Pulmonary artery endothelial cell (primary cell): ENCODE measurements at places on chromosomes 16 and 17. TPM values are rescaled to one million over a fixed set of nuclear protein-coding genes. Genes with fewer than 3 reads are reported as not detected.

Gene PIPOX
- 0.92 and 2.0 TPM in 2 replicates for total RNA-seq

GRCh38 chr17:64380985-64381384, 9.7 kb downstream of the PECAM1 start:
- DNase-seq, result no peak

- DNase-seq, result no peak
Observed at GRCh38 chr16:85381738-85382592, 231.2 kb upstream of the GSE1 start.

Gene KRTAP9-8
- not detected in 2 replicates for total RNA-seq

- no peak for DNase-seq
Observed at GRCh38 chr17:82299452-82299851, 18.0 kb downstream of the CD7 start.

DNA sequence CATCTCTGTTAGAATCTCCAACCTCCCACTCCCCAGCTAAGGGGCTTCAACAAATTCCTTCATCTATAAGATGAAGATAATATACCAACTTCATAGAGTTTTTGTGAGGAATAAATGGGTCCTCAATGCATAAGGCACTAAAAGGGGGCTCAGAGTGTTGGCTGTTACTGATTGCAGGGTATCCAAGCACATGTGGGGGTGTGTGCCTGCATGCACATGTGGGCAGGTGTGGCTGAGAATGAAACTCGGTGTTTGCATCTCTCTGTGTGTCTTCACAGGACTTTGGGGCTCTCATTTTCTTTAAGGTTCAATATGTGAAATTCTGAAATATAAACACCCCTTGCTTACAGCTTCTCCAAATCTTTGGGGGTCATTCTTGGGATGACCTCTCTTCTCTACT, 4.1 kb upstream of the PPP1R9B start:
- no peak for DNase-seq

Gene MEOX1
- total RNA-seq, result not detected in 2 replicates

Gene P2RX1
- 0.11 TPM in 1 of 2 replicates, not detected in the other for total RNA-seq

DNA sequence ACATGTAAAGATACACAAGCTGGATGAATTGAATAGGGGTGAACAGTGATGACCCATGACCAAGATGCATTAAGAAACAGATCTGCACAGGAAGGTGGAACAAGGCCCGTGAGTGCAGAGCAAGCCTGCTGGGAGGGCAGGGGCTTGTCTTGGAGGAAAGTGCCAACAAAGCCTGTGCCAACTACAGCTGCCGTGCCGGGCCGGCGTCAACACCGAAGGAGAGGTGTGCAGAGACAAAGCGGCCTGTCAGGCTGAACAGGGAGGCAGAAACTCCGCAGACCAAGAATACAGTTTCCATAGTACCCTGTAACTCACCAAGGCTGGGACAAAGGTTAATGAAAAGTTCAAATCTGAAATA, 46.7 kb downstream of the ANKRD11 start:
- DNase-seq, result no peak

GRCh38 chr16:30721606-30722005, 22.6 kb downstream of the SRCAP start:
- DNase-seq, result no peak

Gene EME2
- total RNA-seq, result 5.9 and 7.1 TPM in 2 replicates

GRCh38 chr16:81696166-81696960, 82.7 kb upstream of the PLCG2 start:
- no peak for DNase-seq

Gene KCNG4
- total RNA-seq, result not detected in 2 replicates

Gene KCNJ18
- not detected in 2 replicates for total RNA-seq

- DNase-seq, result peak; percentile 95
Observed at GRCh38 chr16:14057878-14058382, 13.2 kb upstream of the MRTFB start.

Gene ULK2
- total RNA-seq, result 12.8 and 23.1 TPM in 2 replicates

Gene KRT27
- not detected in 2 replicates for total RNA-seq

GRCh38 chr16:75304521-75305363, 53.3 kb upstream of the BCAR1 start:
- no peak for DNase-seq

DNA sequence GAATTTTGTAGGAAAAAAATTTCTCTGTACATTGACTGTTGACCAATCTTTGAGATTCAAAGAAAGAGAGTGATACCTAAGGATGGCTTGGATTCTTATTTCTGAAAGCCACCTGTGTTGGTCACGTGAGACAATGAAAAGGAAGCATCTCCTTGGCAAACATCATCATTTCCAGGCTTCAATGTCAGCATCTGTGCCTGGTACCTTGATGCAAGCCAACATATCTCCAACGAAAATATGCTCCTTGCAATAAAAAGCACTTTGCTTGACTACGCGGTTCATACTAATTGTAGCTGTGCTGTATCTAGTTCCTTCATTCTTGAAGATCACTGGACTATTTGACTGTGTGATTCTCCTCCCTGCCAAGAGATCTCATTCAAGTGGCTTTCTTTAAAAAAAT, 503.4 kb upstream of the PSMD7 start:
- no peak for DNase-seq

Gene WNT3
- 1.9 and 2.0 TPM in 2 replicates for total RNA-seq

Gene PDIA2
- 0.14 and 0.92 TPM in 2 replicates for total RNA-seq

Gene MYH13
- not detected in 2 replicates for total RNA-seq

Gene ZNF423
- total RNA-seq, result 0.73 and 1.4 TPM in 2 replicates

- DNase-seq, result no peak
Observed at GRCh38 chr16:85657996-85658395, 30.8 kb downstream of the GINS2 start.

- DNase-seq, result no peak
Observed at GRCh38 chr17:74851612-74852236, 8.0 kb downstream of the GRIN2C start.

GRCh38 chr16:88350922-88351321, 31.8 kb upstream of the ZNF469 start:
- DNase-seq, result no peak

DNA sequence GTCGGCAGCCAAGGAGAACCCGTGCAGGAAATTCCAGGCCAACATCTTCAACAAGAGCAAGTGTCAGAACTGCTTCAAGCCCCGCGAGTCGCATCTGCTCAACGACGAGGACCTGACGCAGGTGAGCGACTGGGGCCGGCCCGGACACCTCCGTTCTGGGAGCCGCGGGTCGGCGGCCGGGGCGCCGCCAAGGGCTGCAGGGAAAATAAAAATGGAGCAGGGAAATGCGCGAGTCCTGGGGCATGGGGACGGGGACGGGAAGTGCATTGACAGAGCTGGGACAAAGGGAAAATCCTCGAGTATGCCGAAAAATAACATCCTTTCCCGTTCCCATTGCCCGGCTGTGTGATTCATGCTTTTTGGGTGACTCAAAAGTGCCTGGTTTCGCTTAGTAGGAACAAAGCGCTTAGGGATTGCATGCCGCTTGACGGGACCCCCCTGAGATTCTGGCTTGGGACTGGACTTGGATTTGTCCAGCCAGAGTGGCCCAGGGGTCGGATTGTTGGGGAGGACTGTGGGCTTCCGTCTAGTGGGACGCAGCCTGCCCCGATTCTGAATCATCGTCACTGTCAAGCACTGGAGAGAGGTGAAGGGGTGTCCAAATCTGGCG, 699 bp downstream of the MPRIP start:
- no peak for DNase-seq

DNA sequence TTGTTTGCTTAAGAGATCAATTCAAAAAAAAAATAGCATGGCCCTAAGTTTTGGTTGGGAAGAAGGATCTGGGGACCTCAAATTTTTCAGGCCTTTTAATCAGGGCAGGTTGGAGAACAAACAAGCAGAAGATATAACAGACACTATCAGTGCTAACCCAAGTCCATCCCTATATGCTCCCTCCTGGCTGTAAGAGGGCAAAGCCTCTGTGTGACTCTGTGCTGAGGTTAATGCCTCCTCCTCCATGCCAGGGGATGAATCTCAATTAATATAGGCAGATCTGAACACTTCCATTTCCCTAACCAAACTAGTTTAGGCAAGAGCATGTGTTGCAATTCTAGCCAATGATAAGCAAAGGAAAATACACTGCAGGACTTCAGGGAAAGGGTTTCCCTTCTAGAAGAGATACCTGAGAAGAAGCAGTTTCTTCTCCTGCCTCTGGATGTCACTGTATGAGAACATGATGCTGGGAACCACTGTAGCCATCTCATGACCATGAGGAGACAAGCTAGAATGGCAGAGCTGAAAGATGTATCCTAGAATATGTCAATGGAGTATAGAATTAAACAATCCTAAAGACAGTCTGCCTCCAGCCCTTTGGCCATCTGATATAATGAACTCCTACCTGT, 76.0 kb downstream of the CHD9NB start:
- no peak for DNase-seq

GRCh38 chr17:79243603-79243990, 169.0 kb downstream of the ENGASE start:
- no peak for DNase-seq

DNA sequence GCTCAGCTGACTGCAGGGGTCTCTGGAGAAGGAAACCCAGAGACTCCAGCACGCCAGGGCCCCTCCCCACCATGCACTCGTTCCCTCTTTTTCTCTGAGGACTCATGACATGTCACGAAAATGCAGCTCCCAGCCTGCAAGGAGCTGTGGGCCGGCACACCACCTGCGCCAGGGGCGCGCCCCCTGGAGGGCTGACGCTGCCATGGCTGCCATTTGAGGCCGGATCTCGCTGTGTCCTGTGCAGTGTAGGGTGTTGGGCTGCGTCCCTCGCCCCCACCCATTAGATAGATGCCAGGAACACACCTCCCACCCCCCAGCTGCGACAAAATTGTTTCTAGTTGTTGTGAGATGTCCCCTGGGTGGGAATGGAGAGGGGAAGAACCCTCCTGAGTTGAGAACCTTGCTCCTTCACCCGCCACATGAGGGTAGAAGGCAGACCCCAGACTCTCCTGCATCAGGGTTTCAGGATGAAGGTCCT, 8.2 kb downstream of the SYNGR2 start:
- no peak for DNase-seq

GRCh38 chr16:985646-986400, 4.3 kb downstream of the SOX8 start:
- DNase-seq, result no peak

GRCh38 chr16:898761-899682, 71.8 kb downstream of the LMF1 start:
- DNase-seq, result no peak

Gene KCNJ12
- 0.81 and 3.3 TPM in 2 replicates for total RNA-seq

DNA sequence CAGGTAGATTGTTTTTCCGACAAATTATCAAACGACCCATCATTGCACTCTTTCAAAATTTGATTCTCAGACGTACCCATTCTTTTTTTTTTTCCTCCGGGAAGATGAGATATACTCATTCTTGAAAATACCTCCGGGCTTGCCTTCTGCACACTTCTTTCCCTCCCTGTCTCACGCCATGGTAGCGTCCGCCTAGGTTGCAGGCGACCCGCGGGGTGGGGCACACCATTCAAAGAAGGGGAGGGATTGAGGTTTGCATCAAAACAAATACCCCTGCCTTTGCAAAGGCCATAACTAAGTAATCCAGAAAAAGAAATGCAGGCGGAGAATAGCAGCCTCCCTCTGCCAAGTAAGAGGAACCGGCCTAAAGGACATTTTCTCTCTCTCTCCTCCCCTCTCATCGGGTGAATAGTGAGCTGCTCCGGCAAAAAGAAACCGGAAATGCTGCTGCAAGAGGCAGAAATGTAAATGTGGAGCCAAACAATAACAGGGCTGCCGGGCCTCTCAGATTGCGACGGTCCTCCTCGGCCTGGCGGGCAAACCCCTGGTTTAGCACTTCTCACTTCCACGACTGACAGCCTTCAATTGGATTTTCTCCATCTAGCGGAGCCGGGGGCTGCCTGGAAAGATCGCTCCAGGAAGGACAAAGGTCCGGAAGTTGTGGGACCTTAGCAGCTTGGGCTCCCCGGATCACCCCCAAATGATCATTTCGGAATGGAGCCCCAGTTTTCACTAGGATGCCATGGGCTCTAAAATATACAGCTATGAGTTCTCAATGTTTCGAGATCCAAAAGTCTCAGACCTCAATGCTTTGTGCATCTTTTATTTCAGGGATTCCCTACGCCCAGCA, 843 bp downstream of the TP53 start:
- peak; percentile 39 for DNase-seq

DNA sequence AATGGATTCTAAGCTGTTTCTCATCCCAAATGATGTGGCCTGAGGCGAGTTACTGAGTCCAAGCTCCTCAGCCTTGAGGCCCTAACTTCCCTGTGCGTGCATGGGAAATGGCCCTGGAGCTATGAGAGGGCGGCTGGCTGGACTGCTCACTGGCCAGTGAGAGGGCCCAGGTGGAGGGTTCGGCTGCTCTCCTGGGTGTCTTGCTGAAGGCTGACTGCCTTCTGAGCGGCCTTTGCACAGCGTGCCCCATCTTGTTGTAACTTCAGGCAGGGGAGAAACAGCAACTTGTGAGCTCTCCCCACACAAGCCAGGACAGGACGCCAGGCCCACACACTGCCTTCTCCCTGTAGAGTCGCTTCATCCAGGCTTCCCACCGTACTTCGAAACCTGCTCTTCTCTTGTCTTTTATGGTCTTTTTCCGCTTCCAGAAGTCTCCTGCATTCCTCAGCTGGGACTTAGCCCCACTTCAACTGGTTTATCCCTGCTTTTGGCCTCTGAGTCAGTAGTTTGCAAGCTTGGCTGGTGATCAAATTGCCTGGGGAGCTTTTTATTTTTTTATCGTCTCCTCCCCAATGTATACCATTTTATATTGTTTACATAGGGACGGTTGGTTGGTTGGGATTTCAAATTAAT, 13.3 kb downstream of the CDH3 start:
- DNase-seq, result no peak

GRCh38 chr16:23286131-23286532, 16.0 kb upstream of the SCNN1B start:
- DNase-seq, result no peak

GRCh38 chr16:65662256-65662655, 540.4 kb upstream of the CDH11 start:
- DNase-seq, result no peak

DNA sequence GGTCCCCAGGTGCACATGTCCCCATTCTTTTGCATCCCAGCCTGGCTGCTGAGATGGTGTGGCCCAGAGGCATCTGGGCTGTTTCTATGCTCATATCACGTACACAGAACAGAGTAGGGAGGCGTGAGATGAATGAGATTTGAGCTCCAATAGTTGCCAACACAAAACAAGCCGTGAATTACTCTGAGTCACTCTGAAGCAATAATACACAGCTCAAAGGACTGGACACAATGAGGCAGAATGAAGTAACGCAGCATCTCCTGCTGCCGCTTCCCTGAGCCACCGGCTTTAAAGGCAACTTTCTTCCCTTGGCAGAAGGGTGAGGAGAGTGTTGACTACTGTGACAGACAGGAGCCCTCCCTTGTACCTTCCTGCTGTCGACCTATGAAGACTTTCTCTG, 33.9 kb upstream of the CLEC18B start:
- no peak for DNase-seq

Gene CD79B
- 1.5 and 1.7 TPM in 2 replicates for total RNA-seq

DNA sequence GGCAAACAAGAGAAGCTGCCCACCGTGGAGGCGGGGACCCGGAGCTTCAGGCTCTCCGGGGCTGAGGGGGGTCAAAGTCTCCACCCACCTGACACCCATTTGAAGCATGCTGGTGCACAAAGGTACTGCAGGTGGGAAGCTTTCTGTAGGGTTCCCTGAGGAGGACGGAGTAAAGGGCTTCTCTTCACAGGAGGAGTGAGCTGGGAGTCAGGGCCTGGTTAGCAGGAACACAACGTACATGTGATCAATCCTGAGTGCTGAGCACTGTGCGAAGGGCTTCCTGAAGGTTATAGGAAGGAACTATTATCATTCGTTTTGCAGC, 252.9 kb upstream of the RPL38 start:
- no peak for DNase-seq

Gene ACBD4
- 4.4 and 5.5 TPM in 2 replicates for total RNA-seq

Gene JPH3
- 0.04 and 0.13 TPM in 2 replicates for total RNA-seq

- DNase-seq, result no peak
Observed at GRCh38 chr16:49382916-49383315, 9.3 kb downstream of the C16orf78 start.
